ENCODE measurements at places on chromosomes 7 and 10. TPM values are rescaled to one million over a fixed set of nuclear protein-coding genes. Genes with fewer than 3 reads are reported as not detected.

DNA sequence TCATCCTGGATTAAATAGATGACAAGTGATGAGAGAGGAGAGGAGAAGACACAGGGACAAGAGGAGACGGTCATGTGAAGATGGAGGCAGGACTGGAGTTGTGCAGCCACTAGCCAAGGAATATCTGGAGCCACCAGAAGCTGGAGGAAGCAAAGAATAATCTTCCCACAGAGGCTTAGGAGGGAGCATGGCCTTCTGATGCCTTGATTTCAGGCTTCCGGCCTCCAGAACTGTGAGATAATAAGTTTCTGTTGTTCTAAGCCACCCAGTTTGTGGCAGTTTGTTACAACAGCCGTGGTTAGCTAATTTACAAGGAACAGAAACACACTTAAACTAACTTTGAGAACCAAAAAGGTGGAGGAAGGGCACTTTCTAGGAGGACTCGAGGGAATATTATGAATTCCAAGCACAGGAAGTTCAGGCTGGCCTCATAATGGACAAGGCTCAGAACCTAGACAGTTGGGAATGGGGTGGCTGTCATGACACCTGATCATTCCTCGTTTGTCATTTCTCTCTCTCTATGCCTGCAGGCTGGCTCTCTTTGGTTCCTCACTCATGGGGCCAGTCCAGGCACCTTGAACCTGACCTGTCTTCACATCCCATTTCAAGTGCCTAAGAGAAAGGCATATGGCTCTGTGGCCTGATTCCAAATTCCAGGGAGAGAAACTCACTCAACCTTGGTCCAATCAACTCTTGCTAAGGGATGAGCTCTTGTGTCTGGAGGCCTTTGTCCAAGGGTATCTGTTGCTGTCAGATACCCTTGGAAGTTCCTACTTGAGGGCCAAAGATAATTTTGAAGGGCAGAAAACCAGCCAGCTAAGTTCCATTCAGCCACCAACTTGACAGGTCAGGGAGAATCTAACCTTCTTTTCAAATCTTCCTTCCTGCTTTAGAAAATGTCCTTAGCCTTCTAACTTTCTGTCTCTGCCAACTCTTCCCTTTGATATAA lies 33.5 kb upstream of the PDZD8 start:
- DNase-seq, result no peak

DNA sequence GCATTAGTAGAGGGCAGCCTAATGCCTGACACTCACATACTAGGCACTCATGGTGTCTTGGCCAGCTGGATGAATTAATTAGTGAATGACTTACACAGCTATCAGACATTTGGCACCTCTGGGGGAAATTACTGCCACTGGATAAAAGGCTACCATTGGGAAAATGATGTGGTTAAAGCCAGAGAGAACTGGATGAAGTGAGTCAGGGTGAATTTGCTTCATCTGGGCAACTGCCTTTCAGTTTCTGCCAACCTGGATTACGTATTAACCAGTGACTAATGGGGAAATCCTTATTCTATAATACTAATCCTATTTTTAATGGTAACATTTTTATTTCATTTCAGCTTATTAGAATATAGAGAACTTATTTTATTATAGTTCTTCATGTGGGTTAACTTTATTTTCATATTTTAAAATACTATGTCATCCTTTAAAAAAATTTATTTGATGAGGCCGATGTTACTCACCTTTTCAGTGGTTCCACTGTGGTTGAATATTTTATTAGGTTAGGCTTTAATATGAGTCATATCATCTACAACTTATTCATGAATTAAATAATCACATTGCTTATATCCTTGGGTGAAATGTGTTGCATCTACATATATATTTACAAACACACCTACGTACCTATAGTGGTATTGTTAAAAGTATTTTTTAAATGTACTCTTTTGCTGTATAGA lies 85.6 kb upstream of the CAPZA2 start:
- no peak for DNase-seq

TMEM248 gene
- total RNA-seq, result 140 TPM

DNA sequence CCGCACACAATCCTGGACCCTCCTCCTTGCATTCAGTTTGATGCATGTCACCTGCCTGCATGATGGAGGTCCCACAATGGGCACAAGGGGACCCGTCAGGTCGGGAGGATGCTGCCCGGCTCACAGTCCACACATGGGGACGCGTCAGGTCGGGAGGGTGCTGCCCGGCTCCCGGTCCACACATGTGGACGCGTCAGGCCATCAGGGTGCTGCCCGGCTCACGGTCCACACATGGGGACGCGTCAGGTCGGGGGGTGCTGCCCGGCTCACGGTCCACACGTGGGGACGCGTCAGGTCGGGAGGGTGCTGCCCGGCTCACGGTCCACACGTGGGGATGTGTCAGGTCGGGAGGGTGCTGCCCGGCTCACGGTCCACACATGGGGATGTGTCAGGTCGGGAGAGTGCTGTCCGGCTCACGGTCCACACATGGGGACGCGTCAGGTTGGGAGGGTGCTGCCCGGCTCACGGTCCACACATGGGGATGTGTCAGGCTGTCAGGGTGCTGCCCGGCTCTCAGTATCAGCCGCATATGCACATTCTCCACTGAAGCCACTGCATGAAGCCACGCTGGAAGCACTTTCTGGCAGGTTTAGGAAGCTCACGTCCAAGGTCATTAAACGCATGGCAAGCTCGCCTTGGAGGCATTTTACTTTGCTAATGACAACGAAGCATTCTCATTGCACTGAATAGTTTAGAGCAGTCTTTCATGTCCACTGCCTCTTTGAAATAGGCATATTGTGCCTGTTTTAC lies 50.3 kb downstream of the DIP2C start:
- no peak for DNase-seq

- no peak for DNase-seq
These were observed 2.5 kb upstream of the MICALL2 start for GRCh38 chr7:1461646-1462375.

GRCh38 chr10:21506351-21506750 lies 19.1 kb downstream of the SKIDA1 start:
- DNase-seq, result no peak

- DNase-seq, result no peak
These were observed 49.5 kb upstream of the CREB5 start for GRCh38 chr7:28362812-28363211.

GRCh38 chr10:124250506-124250905 lies 157.1 kb upstream of the CHST15 start:
- no peak for DNase-seq
